ENCODE measurements at places on chromosomes 4 and X. TPM values are rescaled to one million over a fixed set of nuclear protein-coding genes. Genes with fewer than 3 reads are reported as not detected.

The CWH43 gene
- total RNA-seq: not detected

The SULT1B1 gene
- total RNA-seq: 0.41 TPM

The FAM47A gene
- total RNA-seq: not detected

The ETDB gene
- not detected for total RNA-seq

DNA sequence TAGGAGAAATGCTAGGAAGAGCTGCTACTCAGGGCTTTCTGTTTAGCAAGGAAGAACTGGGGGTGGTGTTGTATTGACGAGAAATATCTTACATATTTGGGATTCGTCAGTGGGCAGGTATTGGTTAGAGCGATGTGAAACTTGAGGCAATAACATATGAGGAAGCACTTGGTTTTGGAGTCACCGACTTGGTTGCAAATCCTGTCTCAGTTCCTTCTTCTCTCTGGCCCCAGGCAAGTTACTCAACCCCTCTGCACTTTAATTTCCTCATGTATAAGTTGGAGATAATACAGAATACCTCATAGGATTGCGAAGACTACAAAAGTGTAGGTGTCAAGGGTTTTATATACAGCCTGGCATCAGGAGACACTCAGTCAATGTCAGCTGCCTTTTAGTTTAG lies 34.1 kb downstream of the GPAT3 start:
- DNase-seq: no peak

GRCh38 chrX:38563030-38563429 lies 1.7 kb downstream of the TSPAN7 start:
- no peak for DNase-seq

DNA sequence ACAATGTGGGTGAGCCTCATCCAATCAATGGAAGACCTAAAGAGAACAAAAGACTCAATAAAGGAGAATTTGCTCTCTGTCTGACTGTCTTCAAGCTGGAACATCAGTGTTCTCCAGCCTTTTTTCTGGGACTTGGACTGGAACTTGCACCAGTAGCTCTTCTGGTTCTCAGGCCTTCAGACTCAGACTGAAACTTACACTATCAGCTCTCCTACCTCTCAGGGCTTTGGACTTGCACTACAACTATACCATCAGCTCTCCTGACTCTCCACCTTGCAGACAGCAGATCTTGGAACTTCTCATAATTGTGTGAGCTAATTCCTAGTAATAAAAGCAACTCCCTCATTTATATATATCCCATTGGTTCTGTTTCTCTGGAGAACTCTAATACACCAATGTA lies 185.9 kb downstream of the SMIM20 start:
- DNase-seq: no peak

DNA sequence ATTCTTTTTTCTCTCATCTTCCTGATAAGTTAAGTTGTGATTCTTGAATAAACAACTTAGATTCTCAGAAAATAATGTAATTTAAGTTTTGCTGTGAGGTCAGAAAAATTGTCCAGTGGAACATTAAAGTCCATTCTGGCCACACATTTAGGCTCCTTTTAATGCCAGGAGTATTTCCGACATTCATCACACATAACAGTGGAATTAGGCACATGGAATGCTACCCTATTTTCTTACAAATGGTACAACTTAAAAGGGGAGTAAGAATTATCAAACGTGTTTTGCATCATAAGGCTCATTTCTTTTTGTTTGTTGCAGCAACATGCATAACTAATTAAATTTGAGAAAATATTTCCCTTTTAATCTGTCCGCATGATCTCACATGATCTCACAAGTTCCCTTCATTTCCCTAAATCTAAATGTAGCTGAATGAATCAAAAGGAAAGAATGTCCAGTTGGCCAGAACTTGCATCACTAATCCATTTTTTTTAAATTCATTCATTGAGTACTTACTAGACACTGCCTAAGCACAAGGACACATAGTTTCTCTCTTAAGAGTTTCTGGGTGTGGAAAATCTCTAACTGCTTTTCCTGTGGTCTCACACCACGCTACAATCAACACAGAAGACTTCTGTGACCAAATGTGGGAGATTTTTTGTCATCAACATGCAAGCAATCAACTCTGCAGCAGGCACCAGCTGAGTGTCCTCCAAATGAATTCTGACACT lies 22.0 kb downstream of the SPARCL1 start:
- no peak for DNase-seq

DNA sequence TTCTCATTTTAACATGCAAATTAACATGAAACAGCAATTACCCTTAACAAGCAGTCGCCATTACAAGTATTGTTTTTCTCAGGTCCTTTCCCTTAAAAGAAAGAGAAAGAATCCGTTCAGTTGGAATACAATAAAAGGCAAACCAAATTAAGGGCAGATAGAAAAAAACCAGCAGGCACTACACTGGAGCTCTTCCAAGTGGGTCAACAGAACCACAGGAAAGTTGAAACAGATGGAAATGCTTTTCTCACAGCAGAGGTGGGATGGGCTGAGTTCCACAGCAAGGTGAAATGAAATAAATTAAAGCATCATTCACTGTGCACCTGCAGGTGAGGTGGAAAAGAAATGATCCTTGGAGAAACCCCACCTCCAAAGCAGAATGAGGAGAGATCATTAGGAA lies 102.6 kb downstream of the APBB2 start:
- no peak for DNase-seq

DNA sequence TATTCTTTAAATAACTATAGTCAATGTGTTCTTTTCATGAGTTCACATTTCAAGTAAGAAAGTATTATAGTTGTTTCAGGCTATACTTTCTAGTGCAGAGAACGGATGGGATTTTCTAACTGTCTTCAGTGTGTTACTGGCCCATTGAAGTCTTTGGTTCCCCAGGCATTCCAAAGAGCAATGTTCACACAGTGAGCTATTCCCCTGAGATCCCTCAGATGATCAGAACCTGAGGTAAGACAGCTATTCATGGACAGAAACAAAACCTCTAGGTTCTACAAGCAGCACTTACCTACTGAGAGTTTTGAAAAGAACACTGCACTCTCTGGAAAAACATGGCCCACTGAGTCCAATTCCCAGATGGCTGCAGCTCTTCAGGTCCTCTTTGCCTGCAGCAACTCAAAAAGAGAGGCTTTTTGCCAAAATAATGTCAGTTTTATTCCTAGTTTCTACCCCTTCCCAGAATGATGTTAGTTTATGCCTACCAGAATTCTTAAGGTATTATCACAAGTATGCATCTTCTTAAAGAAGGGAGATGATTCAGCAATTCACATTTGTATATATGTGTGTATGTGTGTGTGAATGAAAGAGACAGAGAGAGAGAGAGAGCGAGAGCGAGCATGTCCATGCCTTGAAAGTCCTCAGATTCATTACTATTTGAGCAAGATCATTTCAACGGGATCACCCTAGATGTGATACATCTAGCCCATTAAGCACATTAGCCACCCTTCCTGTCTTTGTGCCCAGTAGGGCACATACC lies 146.1 kb downstream of the PDHA2 start:
- no peak for DNase-seq

DNA sequence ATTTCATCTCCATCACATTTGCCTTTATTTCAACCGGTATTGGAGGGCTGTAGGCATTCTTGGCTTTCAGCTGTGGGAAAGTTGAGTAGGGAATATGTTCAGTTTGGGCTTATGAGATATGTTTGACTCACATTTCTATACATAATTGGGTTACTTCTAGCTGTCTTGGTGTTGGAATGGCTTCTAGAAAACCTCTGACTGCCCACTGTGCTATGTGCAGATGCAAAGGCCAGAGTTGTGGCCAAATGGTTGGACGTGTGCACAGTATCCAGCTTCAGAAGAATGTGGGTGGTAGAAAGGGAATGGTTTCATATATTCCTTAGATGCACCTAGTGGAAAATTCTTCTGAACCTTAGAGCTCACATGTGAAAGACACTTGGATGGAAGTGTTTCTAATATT lies 92.6 kb upstream of the H2AZ1 start:
- DNase-seq: no peak

- no peak for DNase-seq
Measured at GRCh38 chr4:17490575-17491059, 21.3 kb downstream of the QDPR start.

DNA sequence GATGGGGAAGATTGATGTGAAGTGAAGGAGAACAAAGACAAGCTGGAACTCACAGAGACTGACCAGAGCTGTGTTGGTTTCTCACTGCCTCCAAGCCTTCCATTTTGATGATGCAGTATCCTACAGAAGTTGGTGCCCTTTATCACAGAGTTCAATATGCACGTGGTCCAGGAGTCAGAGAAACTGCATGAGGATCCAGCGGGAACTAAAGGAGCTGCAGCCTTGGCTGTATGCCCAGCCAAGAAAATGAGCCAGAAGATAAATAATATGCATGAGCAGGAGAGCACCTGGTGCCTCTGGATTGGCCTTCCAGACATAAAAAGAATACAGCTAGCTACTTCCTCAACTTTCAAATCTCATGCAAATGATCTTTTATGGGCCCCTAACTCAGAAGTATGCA lies 44.3 kb upstream of the DCLK2 start:
- no peak for DNase-seq

DNA sequence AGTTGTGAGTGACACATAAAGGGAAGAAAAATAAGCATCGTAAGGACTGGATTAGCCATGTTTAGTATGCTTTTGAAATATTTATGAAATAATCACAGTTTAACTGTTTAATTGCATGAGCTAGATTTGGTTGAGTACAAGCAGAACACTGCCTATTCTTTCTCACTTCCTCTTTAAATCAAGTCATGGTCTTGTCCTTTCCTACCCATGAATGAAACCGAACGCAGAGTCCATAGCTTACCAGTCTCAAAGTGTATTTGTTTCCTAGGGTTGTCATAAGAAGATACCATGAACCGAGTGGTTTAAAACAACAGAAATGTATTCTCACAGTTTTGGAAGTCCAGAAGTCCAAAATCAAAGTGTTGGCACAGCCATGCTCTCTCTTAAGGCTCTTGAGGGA lies 684.0 kb upstream of the MAGEB2 start:
- DNase-seq: no peak

Data from frontal cortex (tissue), 4 donors.